Spleen (tissue), 13 donors: ENCODE measurements at places on chromosomes 12 and 14. TPM values are rescaled to one million over a fixed set of nuclear protein-coding genes. Genes with fewer than 3 reads are reported as not detected.

CCDC38 gene
- total RNA-seq = 0.51 TPM

ALDH2 gene
- total RNA-seq = 66.4 TPM

SLCO1B1 gene
- total RNA-seq = not detected

NR1H4 gene
- total RNA-seq = 0.85 TPM

KCNH3 gene
- total RNA-seq = 2.9 TPM

AVPR1A gene
- 1.1 TPM for total RNA-seq

SNX6 gene
- total RNA-seq = 123 TPM

PLEKHH1 gene
- total RNA-seq = 5.0 TPM

EXOC3L4 gene
- 7.7 TPM for total RNA-seq

MUCL1 gene
- not detected for total RNA-seq

CD4 gene
- total RNA-seq = 194 TPM

KRT77 gene
- not detected for total RNA-seq

CLECL1 gene
- 18.1 TPM for total RNA-seq

DDX47 gene
- 44.8 TPM for total RNA-seq
